HL-60 (cell line): ENCODE measurements at places on chromosomes 6 and 20.

GRCh38 chr20:57897891-57898290 lies 188.1 kb upstream of the PMEPA1 start:
- DNase-seq = no peak

DNA sequence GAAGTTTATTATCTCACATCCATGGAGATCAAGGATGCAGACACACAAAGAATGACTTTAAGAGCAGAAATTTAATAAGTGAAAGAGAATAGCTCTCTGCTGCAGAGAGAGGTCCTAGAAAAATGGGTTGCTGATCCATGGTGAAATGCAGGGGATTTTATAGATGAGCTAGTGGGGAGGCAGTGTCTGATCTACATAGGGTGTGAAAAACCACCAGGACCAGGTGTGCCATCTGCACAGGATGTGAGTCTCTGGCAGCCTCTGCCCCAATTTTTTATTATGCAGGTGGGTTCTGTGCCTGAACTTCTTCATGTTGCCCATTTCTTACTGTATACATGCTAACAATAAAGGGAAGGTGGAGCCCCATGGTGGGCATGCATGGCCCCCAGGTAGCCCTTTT lies 19.9 kb upstream of the NANP start:
- DNase-seq = no peak

DNA sequence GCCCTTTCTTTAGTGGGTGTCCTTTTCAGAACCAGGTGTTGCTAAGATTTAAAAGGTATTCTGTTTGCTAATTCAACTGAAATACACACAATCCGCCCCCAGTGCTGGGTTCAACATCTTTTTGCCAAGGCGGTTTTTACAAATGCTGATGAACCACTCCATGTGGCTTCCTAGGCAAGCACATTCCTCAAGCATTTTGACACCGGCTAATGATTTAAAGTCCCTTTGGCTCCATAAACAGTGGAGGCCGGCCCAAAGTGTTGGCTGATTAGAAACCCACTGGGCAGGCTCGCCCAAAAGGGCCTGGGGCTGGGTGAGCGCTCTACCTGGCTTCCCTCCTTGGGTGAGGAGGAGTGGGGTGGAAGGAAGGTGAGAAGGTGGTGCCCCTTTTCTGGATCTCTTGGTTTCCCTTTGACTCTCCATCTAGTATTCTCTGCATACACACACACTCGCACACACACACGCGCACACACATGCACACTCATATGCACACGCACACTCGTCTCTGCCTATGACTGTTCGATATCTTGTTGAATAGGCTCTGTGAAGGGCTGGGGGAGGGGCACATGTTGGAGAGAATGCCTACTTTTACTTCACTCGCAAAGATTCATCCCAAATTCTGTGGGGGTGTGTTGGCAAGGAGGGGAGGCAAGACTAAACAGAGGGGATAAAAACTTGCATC lies 66.7 kb upstream of the ARMC2 start:
- no peak for DNase-seq

DNA sequence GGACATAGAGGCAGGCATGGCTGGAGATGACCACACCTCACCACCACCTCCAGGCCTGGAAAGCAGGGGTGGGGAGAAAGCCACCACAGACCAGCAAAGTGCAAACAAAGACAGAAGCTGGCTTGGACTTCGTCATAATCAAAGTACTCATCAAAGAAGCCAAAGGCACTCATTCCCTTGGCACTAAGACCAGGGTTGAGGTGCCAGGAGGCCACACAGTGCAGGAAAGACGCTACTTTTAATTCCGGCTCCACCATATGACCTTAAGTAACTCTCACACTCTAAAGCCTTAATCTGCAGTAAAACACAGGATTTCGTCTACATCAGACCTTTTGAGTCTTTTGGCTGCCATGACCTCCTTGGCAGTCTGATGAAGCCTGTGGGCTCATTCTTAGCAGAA lies 123.1 kb downstream of the HIVEP2 start:
- DNase-seq = no peak

GRCh38 chr6:87653074-87653962 lies 48.7 kb downstream of the AKIRIN2 start:
- DNase-seq = no peak
